ENCODE measurements at places on chromosomes 4 and X.

- no peak for DNase-seq
Measured at GRCh38 chr4:16259889-16260246, 33.6 kb upstream of the TAPT1 start.

- DNase-seq: no peak
Measured at GRCh38 chr4:46975812-46976553, 17.4 kb downstream of the GABRA4 start.

GRCh38 chr4:18689308-18690115 lies 668.0 kb upstream of the LCORL start:
- DNase-seq: peak; percentile 22

- DNase-seq: peak; percentile 60
Measured at GRCh38 chr4:48093991-48094416, 40.0 kb downstream of the TXK start.

DNA sequence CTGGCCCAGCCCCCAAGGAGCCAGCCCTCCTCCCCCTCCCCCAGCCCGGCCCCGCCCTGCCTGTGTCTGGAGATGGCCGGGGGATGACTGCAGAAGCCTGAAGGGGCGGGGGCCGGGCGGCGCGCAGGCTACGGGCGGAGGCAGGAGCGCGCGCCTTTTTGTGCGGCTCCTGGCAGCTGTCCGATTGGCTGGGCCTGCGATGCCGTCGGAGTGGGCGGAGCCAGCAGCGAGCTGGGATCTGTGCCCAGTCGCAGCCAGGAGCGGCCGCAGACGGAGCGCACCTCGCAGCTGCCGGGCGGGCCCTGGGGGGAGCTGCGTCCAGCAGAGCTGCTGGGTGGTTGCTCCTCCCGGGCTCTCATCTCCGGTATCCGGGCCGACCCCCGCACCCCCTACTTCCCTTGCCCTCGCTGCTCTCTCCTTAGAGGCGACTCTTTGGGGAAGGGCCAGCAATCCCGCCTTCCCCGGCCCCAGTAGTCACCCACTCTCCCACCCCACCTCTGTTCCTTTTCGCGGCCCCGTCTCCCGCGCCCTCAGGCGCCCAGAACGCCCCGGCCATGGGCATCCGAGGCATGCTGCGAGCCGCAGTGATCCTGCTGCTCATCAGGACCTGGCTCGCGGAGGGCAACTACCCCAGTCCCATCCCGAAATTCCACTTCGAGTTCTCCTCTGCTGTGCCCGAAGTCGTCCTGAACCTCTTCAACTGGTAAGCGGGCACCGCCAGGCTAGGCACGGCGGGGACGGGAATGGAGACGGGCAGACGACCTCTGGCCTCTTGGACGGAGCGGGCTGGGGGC lies at the start of gene GABRQ:
TSS of gene GABRQ (plus strand) at position 247 of the 794 bp plus-strand sequence. CDS start at position 555, 308 bp downstream.
- DNase-seq: peak; percentile 19

DNA sequence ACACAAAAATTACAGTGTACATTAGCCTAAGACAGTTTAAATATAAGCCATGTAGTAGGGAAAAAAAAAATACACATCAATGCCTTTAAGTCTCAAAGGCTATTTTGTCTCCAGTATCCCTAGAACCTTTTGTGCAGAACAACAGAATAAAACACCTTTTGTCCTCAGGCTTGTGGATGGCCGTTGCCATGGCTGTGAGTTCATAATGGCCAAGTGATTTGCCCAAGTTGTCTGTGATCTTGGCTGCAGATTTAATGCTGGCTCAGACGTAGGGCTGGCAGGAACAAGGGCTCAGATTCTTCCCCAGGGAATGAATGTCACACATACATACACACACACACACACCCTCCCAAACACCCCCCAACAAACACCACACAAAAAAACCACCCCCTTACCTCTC lies 25.3 kb downstream of the GPM6B start:
- DNase-seq: no peak

DNA sequence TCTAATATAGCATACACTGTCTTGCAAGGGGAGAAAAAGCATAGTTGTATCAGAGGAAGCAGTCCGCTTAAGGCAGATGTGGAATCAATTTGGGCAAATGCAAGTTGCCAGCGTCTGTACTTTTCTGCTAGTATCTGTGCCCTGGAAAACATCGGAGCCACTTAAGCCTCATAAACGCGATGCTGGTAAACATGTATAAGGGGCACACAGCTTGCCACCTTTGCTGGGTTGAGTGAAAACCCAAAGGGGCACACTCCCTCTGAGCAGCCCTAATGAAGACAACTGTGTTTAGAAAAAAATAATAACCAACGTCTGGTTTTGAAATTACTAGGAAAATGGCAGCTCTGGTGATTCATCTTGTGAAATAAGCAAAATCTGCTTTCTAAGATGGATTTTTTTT lies 24.3 kb downstream of the SMIM20 start:
- no peak for DNase-seq

- no peak for DNase-seq
Measured at GRCh38 chr4:148141501-148141900, 300.7 kb downstream of the NR3C2 start.

DNA sequence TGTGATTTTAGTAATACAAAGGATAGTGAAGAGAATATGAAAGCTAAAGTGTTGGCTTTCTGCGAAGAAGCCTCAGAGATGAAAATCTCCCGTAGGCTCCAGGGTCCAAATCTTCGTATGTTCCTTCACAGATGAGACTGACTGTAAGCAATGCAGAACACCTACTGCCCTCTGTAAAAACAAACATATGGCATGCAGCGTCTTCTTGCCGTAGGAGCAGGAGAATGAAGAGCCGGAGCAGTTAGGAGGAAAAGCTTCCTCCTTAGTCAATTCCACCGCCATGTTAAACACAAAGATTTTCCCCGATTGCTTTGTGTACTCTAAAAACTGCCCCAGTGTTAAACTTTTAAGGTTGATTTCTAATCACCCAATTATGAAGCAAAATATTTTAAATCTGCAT lies 22.5 kb downstream of the RWDD4 start:
- DNase-seq: no peak

DNA sequence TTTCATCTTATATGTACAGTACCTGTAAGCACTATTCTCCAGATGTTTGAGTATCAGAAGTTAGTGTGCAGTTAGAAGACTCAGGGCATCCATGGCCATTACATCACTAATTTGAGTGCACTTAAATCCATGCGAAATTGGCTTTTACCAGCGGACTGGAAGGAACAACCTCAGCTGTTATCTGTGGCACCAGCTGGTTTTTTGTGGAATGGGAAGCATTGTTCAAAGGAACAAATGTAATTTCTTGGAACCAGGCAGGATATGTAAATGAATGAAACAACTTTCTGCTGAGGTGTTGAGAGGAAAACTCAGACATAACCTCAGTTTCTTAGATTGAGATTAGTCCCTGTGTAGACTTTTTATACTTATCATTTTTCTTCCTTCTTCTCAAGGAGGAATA lies 60.2 kb downstream of the PDGFRA start:
- DNase-seq: no peak

DNA sequence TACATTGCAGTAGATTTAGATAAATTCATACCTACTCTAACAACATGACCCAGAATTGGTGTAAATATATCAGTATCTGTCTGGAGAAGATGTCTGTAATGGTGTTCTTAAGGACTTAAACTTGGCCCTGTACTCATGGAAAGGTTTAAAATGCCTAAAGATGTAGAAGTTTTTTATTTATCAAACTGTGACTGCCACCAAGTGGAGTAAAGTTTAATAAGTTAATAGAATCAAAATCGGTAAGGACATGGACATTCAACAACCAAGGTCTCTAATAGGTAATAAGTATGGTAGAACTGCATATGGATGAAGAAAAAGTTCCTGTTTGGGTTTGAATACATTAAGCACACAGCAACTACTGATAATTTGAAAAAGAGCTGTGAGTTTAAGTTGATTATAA lies 474.0 kb upstream of the NDST3 start:
- DNase-seq: no peak

DNA sequence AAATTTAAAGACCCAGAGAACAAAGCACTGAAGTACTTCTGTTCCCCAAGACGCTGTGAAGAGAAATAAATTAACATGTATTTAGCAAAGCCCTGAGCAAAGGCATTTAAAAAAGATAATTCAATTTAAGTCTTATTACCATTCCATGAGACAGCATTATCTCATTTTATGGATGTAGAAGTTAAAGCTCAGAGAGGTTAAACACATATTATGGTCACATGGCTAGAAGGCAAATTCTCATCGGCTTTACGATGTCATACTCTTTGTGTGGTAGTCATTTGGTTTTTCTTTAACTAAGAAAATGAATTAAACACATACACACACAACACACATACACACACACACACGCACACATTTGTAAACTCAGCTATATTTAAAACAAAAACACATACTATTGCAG lies 262.7 kb downstream of the HS3ST1 start:
- DNase-seq: no peak

DNA sequence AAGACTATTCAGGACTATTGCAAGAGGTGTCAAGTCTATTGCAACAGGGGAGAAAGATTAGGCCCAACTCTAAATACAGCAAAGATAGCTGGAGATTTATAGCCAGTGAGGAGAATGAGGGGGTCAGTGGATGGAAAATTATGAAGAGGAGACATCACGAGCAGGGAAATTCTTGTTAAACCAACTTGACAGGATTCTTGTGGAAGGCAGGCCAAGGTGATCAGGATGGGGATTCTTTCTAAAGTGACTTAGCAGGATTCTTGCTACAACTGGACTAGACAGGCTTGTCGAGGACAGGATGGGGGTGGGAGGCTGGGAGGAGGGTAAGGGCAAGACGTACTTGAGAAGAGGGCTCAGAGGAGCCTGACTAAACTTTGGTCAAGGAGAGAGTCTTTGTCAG lies 89.0 kb downstream of the PHEX start:
- no peak for DNase-seq

GRCh38 chr4:89364541-89364940 lies 56.9 kb upstream of the GPRIN3 start:
- no peak for DNase-seq

- no peak for DNase-seq
Measured at GRCh38 chrX:49932791-49933190, 10.4 kb downstream of the CLCN5 start.

- no peak for DNase-seq
Measured at GRCh38 chrX:40524423-40524822, 56.3 kb upstream of the ATP6AP2 start.

- DNase-seq: no peak
Measured at GRCh38 chr4:108681321-108681809, 31.0 kb downstream of the OSTC start.

GRCh38 chr4:181004056-181004455 lies 1239.1 kb upstream of the TENM3 start:
- DNase-seq: no peak

GRCh38 chr4:147768113-147768512 lies 36.2 kb downstream of the ARHGAP10 start:
- DNase-seq: peak; percentile 74

DNA sequence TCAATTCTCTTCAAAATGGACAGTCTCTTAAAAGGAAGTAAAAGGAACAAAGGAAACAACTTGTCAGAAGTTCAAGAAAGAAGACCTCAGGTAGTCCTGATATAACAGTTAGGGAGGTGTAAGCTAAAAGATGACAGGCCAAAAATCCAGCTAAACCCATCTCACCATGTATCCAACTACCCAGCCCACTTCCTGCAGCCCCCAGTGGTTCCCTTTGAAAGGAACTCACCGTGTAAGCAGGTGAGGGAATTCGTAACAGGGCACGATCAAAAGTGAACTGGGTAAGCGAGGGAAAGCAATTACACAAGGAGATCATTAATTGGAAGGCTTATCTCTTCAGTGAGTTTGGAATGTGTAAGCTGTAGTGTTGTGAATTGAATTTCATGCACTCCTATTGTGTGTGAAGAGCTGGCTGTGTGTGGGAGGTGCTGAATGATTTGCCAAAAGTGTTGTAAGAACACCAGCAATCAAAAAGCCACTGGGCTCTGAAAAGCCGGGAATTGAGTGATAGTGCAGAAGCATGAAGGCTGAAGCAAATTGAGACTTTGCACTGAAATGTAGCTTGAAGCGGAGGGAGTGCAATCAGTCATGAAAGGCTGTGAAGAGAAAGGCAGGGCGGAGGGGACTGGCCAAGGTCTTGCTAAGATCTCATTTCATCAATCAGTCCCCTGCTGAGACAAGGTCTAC lies 914.2 kb upstream of the LCORL start:
- no peak for DNase-seq

- no peak for DNase-seq
Measured at GRCh38 chr4:110898290-110898689, 275.4 kb upstream of the PITX2 start.

GRCh38 chr4:1216869-1217294 lies 32.0 kb downstream of the CTBP1 start:
- no peak for DNase-seq

GRCh38 chrX:134821370-134821769 lies 163.1 kb upstream of the PLAC1 start:
- DNase-seq: no peak

DNA sequence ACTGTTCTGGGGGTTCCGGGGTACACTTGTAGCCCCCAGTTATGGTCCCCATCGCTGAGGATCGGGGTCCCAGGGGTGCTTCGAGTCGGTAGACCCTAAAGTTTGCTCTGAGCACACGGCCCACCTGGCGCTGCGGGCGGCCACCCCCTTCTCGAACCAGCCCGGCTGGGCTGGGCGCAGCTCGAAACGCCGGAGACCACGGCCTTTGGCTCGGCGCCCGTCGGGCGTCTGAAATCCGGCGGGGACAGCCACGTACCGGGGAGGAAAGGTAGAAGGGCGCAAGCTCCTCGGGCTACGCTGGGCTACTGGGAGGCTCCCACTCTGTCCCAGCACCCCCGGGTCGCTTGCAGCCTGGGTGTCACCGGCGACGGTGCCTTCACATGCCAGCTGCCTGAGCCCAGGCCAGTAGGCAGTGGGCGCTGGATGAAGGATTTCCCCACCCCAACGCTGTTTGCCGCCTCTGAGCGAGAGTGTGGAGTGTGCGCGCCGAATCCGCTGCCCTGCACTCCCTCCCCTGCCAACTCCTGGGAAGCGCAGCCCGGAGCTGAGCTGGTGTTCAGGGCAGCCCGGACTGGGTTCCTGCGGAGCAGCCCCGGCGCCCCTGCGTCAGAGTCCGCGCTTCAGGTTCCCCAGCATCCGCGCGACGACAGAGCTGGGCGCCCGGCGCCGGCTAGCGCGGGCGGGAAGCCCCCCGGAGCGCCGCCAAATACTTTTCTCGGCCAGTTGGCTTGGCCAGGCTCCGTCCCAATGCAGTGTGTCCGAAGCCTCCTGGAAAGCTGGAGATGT lies 637 bp downstream of the MAMLD1 start:
- DNase-seq: no peak

DNA sequence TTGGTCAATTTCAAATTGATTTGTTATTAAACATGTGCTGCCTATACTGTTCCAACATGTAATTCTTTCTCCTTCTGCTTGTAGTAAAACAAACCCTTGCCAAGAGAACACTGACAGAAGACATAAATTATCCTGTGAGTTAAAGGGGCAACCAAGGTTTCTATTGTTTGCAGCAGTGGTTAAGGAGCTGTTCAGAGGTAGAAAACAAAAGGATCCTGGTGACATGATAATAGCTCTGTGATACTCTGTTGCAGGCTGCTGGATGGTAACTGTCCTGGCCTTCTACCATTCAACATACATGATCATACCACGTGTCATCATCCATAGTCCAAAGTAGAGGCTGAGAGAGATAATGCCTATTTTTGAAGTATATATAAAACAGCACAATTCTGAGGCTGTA lies 75.8 kb upstream of the F9 start:
- DNase-seq: no peak

- peak; percentile 52 for DNase-seq
Measured at GRCh38 chr4:186472948-186473347, 82.4 kb downstream of the MTNR1A start.

- no peak for DNase-seq
Measured at GRCh38 chrX:128897621-128898020, 625.7 kb downstream of the SMARCA1 start.
